ENCODE measurements at places on chromosomes 16 and 17.

- no peak for DNase-seq
Observed at GRCh38 chr17:43636426-43636825, 25.3 kb downstream of the MEOX1 start.

DNA sequence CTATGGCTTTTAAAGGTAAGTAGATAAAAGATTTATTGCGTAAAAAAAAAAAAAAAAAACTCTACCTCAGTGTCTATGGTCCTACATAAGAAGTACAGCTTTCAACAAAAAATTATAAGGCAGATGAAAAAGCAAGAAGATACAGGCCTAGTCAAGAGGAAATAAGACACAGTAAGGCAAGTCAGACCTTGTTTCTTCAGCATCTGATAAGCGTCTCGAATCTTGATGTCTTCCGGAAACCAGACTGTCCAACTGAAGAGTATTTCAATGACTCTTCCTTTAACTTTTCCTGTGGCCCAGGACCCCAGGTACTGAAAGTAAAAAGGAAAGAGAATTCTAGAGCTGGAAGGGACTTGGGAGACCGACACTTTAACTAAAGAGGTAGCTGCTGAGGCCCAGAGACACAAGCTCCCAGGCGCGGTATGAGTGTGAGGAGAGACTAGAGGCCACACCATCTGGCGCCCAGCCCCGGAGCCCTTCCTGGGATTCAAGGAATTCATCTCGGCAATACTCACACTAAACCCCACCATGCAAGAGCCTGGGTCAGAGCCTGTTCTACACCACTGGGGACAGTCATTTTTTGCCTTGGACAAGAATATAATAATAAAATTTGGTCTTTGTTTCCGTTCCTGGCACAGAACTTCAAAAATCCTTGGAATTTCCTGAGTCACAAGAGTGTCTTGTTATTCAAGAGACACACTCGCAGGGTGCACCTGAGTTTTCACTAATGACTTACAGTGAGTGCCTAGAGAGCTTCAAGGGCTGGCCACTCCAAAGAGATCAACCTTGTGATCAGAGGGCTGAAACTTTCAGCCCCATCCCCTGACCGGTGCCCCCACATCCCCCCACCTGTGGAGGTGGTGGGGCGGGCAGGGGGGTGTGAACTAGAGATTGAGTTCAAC, 18.6 kb downstream of the GGA2 start:
- no peak for DNase-seq

DNA sequence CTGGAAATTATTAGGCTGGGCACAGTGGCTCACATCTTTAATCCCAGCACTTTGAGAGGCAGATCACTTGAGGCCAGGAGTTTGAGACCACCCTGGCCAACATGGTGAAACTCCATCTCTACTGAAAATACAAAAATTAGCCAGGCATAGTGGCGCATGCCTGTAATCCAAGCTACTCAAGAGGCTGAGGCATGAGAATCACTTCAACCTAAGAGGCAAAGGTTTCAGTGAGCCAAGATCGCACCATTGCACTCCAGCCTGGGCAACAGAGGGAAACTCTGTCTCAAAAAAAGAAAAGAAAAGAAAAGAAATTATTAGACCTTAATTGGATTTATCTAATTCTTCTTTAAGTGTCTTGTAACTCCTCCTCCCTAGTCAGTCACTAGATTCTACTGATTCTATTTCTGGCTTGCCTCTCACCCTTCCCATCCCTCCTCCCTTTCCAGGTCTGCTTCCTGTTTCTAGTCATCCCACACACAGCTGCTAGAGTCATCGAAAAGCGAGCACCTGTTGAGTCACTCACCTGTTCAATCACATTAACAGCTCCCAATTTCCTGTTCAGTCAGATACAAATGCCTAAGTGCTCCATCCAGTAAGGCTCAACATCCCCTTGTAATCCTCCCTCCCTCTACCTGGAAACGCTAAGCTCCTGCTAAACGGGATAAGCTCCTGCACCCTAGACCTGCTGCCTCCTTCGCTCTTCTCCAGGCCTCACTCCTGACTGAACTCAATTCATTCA, 34.6 kb downstream of the ERN1 start:
- no peak for DNase-seq

DNA sequence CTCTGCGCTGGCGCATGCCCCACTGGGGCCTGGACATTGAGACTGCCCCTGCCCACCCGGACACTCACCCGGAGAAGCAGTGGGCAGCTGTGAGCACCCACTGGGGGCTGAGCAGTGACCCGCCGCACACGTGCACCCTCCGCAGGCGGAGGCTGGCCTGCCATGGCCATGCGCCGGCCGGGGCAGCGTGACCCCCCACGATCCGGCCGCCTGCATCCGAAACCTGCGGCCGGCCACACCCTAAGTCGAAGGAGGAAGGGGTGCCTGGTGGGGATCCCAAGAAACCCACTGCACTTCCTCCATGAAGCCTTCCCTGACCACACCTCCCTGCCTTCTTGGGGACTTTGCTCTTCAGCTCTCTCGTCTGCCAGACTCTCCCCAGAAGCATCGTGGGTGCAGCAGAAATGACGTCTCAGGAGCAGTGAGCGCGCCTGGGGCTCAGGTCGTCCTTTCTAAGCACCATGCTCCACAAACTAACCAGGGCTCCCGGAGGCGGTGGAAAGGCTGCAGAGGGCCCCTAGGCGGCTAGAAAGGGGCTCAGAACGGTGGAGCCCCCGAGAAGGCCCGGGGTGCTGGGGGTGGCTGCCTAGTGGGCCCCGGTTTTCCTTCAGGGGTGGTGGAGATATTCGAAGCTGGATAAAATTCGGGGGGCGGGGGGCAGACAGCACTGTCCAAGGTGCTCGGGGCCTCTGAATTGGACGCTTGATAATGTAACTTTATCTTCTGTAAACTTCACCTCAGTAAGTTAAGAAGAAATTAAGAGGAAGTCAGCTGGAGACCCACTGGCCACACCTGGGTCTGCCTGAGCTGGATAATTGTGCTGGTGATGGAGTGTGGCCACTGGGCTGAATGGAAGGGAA, 1.5 kb downstream of the TPSG1 start:
- DNase-seq = no peak

DNA sequence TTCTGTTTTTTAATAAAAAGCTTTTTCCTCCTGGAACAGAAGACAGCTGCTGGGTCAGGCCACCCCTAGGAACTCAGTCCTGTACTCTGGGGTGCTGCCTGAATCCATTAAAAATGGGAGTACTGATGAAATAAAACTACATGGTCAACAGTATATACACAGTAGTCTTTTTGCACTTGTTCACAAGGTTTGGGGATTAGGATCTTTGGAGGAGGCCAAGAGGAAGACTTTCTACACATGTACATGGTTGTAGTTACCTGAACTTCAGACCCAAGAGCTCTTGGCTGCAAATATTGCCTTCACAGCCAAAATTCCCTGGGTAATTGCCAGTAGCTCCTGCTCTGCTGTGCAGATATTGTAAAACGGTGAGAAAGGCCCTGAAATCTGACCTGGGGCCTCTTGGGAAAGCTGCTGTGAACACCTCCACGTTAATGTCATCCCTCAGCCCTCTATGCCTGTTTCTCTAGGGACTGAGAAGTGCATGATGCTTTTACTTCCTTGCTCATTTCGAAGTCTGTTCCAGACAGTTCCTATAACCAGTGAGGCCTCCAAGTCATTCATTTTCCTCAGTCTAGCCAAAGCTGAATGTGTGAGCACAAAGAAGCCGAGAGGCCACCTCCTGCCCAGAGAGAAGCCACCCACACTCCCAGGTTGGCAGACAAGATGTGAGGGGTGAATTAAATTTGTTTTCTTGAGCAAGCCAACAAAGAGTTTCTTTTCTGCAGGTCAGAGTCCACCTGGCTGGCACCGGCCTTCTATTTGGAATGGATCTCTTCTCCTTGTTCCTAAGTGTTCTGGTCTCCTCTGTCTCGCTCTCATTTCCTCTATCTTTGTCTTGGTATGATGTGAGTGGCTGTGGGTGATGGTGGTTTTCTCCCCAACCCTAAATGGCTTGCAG, 15.9 kb downstream of the ANKRD40 start:
- DNase-seq = no peak

- DNase-seq = no peak
Observed at GRCh38 chr16:11689031-11689840, 21.0 kb downstream of the SNN start.

DNA sequence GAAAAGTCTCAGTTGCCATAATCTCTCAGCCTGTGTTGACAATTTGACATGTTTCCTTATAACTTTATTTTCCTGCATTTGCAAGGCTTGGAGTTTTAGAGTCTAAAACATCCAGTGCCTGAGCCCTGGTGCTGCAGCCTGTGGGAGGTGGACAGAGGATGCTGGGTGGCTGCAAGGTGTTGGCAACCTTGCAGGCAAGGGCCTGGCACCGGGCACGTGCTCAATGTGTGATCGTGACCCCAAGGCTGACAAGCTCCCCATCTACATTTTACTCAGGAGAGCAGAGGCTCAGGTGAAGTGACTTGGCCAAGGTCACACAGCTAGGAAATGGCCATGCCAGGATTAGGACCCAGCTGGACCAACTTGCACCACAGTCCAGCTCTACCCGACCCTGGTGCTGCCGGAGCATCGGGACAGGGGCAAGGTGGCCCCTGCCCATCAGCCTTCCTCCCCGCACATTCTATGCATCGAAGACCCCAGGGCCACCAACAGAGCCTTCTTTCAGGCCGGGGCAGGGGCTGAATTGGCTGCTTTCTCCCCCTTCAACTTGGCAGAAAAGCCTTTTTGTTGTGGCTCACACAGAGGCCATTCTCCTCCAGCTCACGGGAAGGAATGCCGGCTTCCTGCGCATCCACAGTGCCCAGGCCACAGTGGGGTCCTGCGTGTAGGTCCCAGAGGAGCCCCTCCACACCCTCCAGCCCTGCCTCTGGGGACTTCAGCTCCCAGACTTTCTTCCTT, 23.1 kb downstream of the MMP15 start:
- no peak for DNase-seq

- DNase-seq = no peak
Observed at GRCh38 chr16:4882633-4883285, 35.5 kb downstream of the UBN1 start.

- DNase-seq = no peak
Observed at GRCh38 chr16:26374279-26374925, 682.6 kb downstream of the HS3ST4 start.

DNA sequence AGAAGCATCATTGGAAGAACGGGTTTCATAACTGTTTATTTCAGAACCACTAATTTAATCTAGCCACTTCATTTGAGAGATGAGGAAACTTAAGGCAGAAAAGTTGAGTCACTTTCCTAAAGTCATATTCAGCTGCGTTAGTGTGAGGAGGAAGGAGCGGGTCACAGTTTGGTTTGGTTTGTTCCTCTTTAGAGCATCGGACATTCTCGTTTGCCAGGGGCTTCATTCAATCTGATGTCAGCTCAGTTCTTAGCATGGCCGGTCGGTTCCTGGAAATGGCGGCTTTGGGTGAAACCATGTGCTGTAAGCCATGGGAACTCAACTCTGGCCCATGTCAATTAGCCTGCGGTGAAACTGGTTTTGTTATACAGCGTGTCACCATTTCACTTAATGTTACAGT, 186.5 kb downstream of the LGALS9B start:
- DNase-seq = no peak

DNA sequence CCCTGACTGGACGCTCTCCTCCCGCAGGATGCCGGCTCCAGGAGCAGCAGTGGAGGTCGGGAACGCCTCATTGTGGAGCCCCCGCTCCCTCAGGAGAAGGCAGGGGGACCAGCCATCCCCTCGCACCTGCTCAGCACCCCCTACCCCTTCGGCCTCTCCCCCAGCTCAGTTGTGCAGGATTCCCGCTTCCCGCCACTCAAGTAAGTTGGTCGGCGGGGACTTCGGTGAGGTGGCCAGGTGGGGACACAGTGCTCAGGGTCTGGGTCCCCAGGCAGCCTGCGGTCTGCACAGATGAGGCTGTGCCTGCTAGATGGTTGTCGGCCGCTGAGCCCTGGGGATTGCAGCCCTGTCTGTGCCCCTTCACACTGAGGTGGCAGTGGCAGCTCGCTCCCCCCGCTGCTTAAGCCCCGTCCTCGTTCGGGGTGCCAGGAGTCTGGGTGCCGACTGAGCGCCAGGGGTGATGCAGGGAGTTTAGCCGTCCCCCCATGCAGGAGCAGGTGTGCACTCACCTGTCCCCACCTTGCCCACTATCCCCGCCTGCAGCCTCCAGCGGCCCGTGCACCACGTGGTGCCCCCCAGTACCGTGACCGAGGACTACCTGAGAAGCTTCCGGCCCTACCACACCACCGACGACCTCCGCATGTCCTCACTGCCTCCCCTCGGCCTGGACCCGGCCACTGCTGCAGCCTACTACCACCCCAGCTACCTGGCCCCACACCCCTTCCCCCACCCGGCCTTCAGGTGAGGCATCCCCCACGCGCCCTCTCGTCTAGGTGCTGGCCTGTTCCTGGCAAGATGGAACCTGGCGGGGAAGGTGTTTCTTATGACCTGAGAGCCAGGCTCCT, 34.3 kb downstream of the GINS2 start:
- DNase-seq = no peak

GRCh38 chr16:3637371-3637923, 17.0 kb upstream of the DNASE1 start:
- DNase-seq = no peak

DNA sequence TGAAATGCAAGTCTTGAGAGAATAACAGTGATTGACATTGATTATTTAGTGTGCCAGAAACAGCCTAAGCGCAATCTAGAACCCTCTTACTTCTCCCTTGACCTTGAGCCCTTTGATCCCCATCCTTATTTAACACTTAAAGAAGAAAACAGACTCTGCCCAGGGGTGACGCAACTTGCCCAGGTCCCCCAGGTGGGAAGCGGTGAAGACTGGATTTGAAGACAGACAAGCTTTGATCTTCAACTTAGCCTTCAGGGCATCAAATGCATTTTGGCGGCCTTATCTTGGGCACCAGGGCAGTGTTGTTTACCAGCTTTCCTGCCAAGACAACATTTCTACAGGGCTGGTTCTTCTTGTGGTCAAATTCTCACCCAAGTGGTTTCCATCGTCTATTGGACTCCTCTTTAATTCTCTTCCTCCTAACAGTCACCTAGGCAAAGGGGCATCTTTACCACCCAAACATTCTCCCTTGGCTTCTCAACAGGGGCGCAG, 8.9 kb upstream of the CIITA start:
- DNase-seq = no peak

GRCh38 chr17:30519707-30520106, 42.5 kb downstream of the GOSR1 start:
- no peak for DNase-seq

DNA sequence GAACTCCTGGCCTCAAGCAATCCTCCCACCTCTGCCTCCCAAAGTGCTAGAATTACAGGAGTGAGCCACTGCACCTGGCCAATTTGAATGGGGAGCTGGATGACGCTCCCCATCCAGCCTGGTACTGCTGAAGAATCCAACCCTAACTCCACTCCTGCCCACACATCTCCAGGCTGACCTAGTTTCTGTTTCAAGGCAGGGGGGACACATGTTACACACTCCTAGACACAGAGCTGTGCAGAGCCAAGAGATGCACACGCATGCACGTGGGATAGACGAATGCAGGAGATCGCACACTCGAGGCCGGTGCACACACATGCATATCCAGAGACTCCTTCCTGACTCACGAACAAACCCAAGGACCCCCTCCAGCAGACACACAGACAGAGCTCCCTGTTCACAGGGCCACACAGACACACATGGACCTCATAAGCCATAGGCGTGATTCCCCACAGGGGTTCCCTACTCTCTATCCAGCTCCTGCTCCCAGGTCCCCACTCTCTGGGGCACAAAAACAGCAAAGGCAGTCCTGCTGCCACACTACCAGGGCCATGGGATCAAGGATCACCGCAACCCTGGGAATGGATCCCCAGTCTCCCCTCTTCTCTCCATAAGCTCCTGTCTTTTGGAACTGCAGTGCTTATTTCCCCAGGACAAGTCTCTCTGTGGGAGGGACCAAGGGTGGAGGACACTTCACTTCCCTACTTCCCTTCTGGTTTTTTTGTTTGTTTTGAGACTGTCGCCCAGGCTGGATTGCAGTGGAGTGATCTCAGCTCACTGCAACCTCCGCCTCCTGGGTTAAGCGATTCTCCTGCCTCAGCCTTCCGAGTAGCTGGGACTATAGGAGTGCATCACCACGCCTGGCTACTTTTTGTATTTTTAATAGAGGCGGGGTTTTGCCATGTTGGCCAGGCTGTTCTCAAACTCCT, 14.4 kb downstream of the EPOP start:
- no peak for DNase-seq
